ENCODE measurements at places on chromosomes 6 and 20.

- no peak overlapping the region for H3K4me3 ChIP-seq
- no peaks in the 10 kb centered on the region for H3K36me3 ChIP-seq
- H3K27me3 ChIP-seq, result no peaks in the 10 kb centered on the region
- no peak for DNase-seq
Observed at GRCh38 chr6:43762966-43763695, 6.9 kb upstream of the VEGFA start.

- no peak for DNase-seq
- H3K36me3 ChIP-seq, result no peaks in the 10 kb centered on the region
Observed at GRCh38 chr6:7998103-7998725, 66.0 kb downstream of the BLOC1S5 start.

GRCh38 chr20:64057628-64058498, 5.1 kb upstream of the TCEA2 start:
- H3K27me3 ChIP-seq, result no peaks in the 10 kb centered on the region
- no peak for DNase-seq
- H3K27ac ChIP-seq, result peak overlapping the region; percentile 38
- no peaks in the 10 kb centered on the region for H3K36me3 ChIP-seq
- H3K4me1 ChIP-seq, result peaks cover 53% of the 10 kb centered on the region
- peak overlapping the region; percentile 35 for H3K4me3 ChIP-seq

DNA sequence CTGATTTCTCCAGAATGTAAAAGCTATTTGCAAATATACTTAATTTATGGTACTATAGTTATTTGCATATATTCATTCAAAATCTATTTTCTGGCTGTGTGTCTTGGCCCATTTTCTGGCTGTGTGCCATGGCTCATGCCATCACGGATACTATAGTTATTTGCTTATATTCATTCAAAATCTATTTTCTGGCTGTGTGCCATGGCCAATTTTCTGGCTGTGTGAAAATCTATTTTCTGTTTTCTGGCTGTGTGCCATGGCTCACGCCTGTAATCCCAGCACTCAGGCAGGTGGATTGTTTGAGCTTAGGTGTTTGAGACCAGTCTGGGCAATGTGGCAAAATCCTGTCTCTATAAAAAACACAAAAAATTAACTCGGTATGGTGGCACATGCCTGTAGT, 28.9 kb upstream of the RIPK1 start:
- no peak for DNase-seq
- H3K4me1 ChIP-seq, result no peaks in the 10 kb centered on the region
- H3K4me3 ChIP-seq, result no peak overlapping the region
- H3K27me3 ChIP-seq, result 0 out of 2 replicates have a peak, but pooled peaks cover 3% of the 10 kb centered on the region
- no peaks in the 10 kb centered on the region for H3K36me3 ChIP-seq
- no peak overlapping the region for H3K27ac ChIP-seq

DNA sequence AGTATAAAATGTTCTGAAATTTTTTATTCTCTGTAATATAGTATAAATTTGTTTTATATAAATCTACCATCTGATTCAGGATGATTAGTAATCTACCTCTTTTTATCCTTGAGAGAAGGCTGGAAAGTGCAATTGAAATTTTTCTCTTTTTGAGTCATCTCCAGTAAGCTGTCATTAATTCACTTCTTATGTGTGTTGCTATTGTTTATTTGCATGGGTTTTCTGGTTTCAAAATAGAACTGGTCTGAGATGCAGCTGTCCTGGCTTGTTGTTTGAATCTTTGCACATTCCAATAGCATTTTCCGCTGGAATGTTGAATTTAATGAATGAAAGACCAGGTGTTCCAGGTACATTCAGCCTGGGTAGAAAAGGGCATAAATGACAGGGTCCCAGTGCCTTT, 24.3 kb upstream of the TAB2 start:
- no peaks in the 10 kb centered on the region for H3K36me3 ChIP-seq
- no peaks in the 10 kb centered on the region for H3K27me3 ChIP-seq
- no peak overlapping the region for H3K27ac ChIP-seq
- H3K4me3 ChIP-seq, result no peak overlapping the region
- DNase-seq, result no peak
- no peaks in the 10 kb centered on the region for H3K4me1 ChIP-seq

DNA sequence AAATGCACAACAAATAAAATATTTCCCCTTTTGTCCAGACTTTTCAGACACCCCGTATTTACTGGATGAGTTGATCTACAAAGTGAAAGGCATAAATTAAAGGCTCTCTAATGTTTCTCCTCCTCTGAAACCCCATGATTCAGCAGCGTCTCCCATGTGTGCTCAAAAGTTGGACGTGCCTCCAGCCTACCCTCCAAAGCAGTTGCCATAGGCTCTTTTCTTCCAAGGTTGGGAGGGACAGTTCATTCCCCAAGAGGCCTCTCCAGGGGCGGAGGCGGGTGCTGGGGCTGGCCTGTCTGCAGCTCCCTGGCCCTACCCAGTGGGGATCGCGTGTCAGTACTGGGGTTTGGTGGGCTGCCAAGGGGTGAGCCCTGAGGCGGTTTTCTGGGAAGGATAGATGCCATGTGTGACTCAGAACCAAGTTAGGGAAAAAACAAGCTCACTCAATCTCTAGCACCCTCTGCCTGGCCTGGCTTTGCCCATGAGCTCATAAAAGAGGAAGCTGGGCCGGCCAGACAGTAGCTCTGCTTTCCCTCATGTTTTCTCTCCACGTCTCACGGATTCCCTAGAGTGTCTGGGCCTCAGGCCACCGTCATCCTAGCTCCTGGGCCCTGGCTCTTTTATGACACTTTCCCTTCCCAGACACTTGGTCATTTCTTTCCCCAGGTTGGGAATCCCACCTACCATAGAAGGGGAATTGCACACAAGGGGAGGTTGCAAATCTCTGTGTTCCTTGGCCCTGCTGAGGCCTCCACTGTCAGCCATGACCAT, 8.0 kb upstream of the IER3 start:
- H3K4me1 ChIP-seq, result peaks cover 3% of the 10 kb centered on the region
- DNase-seq, result no peak
- H3K27ac ChIP-seq, result no peak overlapping the region
- no peak overlapping the region for H3K4me3 ChIP-seq
- H3K36me3 ChIP-seq, result no peaks in the 10 kb centered on the region

GRCh38 chr6:168155193-168155592, 76.2 kb upstream of the FRMD1 start:
- H3K27ac ChIP-seq, result no peak overlapping the region
- no peaks in the 10 kb centered on the region for H3K4me1 ChIP-seq
- H3K27me3 ChIP-seq, result no peaks in the 10 kb centered on the region
- H3K4me3 ChIP-seq, result no peak overlapping the region

DNA sequence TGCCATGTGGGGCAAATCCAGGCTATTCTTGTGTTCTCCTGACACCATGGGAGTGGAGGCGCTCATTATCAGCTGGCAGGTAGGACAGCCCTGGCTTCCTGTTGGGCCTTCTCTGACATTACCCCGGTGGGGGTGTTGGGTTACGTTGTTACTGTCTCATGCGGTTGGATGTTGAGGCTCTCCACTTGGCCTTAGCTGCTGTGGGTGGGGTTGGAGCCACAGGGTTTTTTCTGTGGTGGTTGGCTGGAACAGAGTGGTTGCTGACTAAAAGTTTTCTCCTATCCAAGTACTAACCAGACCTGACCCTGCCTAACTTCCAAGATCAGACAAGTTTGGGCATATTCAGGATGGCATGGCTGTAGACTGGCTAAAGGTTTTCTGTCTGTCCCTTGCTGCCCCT, 20.2 kb downstream of the RIPK1 start:
- H3K4me1 ChIP-seq, result no peaks in the 10 kb centered on the region
- no peak overlapping the region for H3K27ac ChIP-seq
- H3K4me3 ChIP-seq, result no peak overlapping the region
- no peaks in the 10 kb centered on the region for H3K27me3 ChIP-seq
- no peak for DNase-seq
- peaks cover 2% of the 10 kb centered on the region for H3K36me3 ChIP-seq

DNA sequence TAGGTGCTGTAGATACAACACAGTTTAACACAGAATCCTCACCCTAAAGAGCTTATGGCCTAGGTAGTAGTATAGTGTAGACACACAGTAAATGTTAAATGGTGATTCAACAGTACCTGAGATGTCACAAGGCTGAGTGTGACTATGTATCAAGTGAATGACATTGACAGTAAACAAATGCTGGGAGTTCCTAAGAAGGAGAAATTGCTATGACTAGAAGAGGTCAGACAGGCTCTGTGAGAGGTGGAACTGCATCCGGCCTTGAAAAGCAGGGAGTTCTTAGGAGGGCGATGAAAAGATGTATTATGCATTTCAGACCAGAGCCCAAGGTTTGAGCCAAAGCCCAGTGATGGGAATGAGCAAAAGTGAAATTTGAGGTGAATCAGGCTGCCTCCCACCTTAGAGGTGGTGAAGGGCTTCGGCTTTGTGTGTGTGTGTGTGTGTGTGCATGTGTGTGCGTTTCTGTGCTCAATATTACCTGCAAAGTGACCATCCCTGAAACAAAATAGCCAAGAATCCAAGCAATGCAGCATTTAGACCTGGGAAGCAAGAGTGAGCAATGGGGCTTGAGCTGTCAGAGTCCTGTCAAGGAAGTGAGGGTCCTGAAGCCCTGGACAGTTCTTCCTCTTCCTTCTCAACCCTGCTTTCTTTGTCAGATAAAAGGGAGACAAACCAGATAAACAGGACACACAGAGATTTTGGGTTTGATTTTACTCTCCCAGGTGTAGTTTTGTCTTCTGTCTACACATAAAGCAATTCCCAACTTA, 32.3 kb upstream of the CITED2 start:
- no peak overlapping the region for H3K4me3 ChIP-seq
- H3K27me3 ChIP-seq, result no peaks in the 10 kb centered on the region
- no peak for DNase-seq
- H3K27ac ChIP-seq, result no peak overlapping the region
- no peaks in the 10 kb centered on the region for H3K4me1 ChIP-seq
- no peaks in the 10 kb centered on the region for H3K36me3 ChIP-seq

- no peak for DNase-seq
- no peak overlapping the region for H3K27ac ChIP-seq
- no peaks in the 10 kb centered on the region for H3K27me3 ChIP-seq
Observed at GRCh38 chr6:67544851-67545452, 1090.1 kb upstream of the ADGRB3 start.

DNA sequence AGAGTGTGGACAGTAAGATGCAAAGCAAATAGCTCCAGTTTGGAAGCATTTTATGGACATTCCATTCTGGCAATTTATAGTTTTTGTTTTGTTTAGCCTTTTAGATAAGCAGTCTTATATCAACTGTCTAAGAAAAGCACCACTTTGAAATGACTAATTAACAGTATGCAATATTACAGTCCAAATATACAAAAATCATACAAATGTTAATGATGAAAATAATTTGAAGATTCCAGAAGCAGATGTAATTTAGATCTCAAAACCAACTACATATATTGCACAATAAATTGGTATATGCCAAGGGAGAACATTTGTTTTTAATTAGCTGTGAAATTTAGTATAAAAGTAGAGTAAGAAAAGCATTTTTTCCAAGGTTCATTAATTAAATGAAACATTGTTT, 158.8 kb downstream of the KIF6 start:
- DNase-seq, result no peak
- no peak overlapping the region for H3K27ac ChIP-seq
- H3K4me3 ChIP-seq, result no peak overlapping the region
- no peaks in the 10 kb centered on the region for H3K27me3 ChIP-seq
- H3K4me1 ChIP-seq, result no peaks in the 10 kb centered on the region

DNA sequence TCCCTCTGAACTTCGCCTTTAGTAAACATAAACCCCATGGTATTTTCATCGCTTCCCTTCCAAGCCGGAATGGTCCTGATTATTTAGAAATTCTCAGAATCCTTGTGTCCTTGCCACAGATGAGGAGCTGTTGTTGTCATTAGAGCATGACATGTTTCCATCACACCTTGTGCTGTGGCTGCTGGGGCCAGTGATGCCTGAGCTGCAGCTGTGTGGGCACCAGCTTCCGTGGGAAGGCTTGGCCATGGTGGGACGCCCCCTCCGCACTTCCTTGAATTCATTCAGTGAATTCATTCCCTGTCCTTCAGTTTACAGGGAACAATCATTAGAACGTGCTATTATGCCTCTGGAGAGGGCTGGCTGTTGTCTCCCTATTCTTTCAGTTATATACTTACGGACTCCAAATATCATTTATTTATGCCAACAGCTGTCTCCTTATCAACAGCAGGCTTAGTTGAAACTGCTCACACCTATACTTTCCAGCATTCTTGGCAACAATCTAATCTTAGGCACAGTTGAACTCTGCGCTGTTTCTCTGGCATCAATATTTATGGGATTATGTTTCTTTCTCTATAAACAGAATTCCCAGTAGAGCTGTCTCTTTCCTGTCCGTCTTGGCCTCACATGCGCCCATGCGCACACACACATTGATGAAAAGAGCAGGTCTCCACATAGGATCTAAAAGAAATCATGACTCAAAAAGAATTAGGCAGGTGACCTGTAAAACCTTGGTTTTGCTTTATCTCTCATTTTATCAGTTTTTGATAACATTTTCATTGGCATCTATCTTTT, 9.0 kb downstream of the ADGRF1 start:
- no peaks in the 10 kb centered on the region for H3K4me1 ChIP-seq
- no peaks in the 10 kb centered on the region for H3K36me3 ChIP-seq
- DNase-seq, result no peak
- no peak overlapping the region for H3K4me3 ChIP-seq
- H3K27me3 ChIP-seq, result no peaks in the 10 kb centered on the region

- no peak overlapping the region for H3K4me3 ChIP-seq
- H3K27me3 ChIP-seq, result no peaks in the 10 kb centered on the region
- H3K36me3 ChIP-seq, result no peaks in the 10 kb centered on the region
- no peak overlapping the region for H3K27ac ChIP-seq
Observed at GRCh38 chr6:39998126-39998525, 63.9 kb upstream of the MOCS1 start.

DNA sequence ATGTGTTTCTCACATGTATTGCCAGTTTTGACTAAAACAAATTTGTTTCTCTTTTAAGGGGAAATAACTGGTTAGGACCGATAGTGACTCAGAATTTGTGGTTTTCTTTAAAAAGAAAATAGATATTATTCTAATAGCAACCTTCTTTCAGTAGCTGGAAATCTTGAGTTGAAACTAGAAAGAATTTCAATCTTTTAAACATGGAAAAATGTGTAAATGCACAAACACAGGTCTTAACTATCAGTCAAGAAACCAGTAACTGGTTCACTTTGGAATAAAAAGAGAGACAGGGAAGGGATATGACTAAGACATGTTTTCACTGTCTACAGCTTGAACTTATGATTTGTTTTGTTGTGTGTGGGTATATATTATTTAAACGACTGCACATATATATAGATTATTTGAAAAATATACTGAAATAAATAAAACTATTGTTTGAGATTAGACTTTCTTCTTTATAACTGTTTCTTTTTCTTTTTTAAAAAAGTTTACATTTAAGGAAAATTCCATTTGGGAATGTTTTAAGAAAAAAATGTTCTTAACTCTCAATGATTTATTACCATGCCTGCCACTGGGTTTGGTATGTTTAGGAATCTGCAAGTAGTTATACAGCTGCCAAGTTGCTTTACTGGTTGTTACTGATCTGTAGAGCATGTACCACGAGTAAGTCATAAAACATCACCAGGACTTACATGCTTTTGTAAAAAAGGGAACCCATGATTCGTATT, 753.3 kb upstream of the MARCKS start:
- no peak overlapping the region for H3K27ac ChIP-seq
- no peaks in the 10 kb centered on the region for H3K4me1 ChIP-seq
- no peak for DNase-seq
- no peaks in the 10 kb centered on the region for H3K27me3 ChIP-seq

Data from GM12878 (cell line).